ENCODE measurements at places on chromosomes 5 and 9.
A peak's percentile ranks its signal among the peaks of the same experiment; 100 is the strongest.

DNA sequence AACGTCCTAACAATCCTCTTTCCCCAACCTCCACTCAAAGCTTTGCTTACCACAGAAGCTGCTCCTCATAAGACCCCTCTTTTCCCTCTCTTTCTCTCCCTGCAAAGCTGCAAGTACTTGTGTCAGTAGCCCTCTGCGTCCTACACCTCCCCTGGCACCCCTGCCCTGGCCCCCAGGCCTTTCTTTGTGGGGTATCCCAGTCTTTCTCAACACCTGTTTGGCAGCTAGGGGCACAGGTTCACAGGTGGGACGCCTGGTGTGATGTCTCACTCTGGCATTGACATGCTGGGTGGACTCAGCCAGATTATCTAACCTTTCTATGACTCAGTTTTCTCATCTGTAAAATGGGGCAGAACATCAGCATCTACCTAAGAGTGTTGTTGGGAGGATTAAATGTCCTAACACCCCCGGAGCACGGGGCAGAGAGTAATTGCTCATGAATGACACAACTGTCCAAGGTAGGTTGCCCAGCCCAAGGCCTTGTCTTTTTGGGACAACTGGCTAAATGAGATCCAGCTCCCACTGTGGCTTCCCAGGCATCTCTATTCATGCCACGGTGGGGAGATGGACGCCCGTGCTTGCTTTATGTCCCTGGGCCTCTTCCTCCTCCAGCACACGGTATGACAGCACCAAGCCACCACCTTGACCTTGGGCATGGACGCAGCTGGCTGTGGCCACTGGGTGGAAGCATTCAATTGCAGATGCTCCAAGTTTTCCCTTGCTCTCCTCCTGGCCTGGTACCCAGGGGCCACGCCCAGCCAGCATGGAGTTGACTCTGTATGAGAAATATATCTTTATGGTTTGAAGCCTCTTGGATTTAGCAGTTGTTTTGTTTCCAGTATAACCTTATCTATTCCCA, 190.4 kb downstream of the RGS3 start:
- DNase-seq, result no peak

GRCh38 chr5:111779260-111779921, 22.4 kb upstream of the NREP start:
- no peak for DNase-seq

DNA sequence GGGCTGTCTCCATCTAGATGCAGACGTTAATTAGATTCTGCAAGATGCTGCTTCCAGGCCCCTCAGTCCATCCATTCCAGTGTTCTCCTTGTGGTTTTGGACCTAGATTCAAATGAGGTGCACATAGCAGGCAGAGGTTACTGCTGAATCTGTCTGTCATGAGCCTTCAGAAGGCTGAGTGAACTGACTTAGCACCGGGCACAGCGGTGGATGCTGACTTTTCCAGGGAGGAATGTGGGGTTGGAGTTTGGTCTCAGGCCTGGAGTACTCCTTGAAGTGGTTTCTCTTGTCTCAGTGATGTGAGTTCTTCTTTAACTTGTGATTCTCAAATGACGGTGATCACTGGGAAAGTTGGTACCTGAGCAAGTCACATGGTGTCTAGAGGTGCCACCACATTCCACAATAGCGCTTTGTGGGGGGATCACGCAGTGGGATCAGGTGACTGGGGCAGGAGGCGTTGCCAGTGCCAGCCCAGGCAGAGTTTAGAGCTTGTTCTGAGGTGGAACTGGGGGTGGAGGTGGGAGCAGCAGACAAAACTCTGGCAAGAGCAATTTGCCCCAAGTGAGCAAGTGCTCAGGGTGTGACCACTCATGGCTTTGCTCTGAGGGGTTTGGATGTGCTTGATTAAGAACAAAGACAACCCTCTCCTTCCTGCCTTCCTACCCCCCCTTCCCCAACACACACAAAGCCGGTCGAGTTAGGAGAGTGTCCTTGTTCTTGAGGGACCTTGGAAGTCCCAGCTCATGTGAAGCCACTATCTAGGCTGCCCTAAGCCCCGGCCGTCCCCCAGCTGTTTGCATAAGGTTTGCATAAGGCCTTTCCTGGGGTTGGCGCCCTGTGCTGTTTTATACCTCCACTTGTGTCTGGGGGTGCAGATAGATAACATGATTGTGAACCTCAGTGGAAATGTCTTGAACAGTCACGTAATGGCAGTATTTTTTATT, 25.1 kb downstream of the JADE2 start:
- DNase-seq, result no peak

DNA sequence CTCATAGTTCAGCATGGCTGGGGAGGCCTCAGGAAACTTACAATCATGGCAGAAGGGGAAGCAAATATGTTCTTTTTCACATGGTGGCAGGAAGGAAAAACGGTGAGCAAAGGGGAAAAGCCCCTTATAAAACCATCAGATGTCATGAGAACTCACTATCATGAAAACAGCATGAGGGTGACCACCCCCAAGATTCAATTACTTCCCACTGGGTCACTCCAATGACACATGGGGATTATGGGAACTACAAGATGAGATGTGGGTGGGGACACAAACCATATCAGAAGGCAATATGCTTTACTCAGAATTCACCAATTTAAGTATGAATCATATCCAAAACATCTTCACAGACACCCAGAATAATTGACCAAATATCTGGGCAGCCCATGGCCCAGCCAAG, 19.7 kb downstream of the MAT2B start:
- DNase-seq, result no peak

DNA sequence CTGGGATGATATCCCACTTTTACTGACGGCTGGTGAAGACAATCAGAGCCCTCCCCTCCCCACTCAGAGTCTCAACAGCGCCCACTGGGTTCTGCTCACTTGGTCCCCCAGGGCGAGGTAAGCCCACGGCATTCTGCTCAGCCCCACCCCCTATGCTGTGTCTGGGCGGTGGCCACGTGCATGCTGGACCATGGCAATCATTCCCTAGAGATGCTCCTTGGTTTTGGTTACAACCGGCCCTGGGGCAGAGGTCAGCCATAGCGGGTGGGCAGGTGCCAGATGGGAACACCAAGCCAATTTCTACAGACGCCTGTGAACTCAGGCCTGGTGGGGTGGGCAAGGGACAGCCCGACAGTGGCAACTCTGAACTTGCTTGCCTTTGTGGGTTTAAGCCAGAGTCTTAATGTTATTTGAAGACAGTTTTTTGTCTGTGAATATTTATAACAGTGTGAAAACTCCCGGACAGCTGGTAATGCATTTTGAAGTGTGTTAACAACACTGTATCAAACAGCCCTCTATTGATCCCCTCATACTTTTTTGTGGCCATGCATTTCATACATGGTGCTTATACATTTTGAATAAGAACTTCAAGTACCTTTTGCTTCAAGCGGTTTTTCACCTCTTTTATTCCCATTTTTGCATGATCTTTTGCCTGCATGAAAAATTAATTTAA, 94.2 kb downstream of the CRB2 start:
- peak; percentile 66 for DNase-seq

GRCh38 chr5:149581931-149582768, 852 bp downstream of the ARHGEF37 start:
- DNase-seq, result no peak

GRCh38 chr5:134524826-134525682, at the start of gene JADE2:
JADE2 (plus strand) TSS chr5:134525670; CDS start chr5:134535858, 10,188 bp downstream.
- peak; percentile 90 for DNase-seq

- DNase-seq, result peak; percentile 36
Observed at GRCh38 chr5:172082180-172082579, 75.7 kb upstream of the FBXW11 start.

DNA sequence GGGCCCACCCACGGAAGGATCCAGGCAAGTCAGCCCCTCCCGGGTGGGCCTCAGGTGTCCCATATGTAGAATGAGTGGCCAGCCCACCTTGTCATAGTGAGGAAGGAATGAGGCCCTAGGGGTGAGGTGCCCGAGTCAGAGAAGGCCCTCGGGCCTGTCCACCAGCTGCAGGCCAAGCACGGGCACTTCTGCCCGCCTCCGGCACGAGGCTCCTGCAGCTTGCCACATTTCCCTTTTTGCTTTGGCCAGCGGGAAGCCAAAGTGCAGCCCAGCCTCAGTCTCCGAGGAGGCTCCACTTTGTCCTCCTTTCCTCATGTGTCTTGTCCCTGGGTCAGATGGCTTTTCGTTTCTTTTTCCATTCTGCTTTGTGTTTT, 72.9 kb downstream of the PSMB7 start:
- no peak for DNase-seq

DNA sequence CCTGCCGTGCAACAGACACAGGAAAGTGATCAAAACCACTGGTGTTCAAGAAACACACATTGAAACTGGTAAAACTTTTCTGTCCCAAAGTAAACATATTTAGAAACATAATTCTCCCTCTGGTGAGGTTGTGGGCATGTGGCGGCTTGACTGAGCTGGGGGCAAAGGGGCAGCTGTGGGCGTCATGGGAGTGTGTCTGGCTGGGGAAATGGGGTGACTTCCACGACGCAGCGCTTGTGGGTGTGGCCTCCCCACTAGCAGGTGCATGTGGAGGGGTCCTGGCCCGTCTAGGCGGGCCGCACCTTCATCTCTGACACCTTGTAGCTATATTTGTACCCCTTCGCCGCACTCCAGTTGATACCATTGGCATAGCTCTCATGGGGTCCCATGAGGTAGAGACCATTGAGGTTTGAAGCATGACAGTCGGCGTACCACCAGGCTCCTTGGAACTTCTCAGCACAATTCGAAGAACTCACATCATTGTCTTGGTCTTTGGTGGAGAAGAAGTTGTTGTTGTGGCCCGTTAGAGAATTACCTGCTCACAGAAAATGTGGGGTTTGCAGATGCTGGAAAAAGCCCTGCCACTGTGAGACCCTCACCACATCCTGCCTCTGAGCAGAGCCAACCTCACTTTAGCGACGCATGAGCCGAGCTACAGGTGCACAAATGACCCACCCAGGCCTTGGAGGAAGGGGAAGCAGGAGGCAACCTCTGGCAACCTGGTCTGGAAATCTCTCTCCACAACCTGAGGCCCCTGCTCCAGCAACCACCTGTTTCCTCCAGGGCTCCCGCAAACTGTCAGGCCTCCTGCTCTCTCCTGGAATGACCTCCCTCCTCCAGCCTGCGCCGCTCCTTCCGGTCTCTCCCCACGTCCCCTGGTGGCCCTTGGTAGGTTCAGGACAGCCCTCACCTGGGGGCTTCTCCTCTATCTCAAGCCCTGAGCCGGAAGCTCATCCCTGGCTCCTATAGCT, 7.9 kb downstream of the FCN1 start:
- peak; percentile 55 for DNase-seq

DNA sequence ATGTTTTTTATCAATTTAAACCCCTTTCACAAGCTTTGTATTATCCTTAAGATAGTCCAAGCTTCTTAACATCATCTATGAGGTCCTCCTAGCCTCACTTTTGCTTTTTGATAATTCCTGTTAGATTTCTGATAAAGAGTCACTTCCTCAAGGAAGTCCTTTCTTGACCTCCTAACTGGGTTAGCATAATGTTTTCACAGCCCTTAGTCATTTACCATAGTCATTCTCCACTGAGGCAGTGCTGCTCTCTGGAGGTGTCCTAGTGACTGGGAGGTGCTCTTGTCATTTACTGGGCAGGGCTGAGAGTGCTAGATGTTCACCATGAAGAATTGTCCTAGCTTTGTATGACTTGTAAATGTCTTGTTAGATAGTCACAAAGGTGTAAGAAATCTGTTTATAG, 26.4 kb downstream of the TNPO1 start:
- no peak for DNase-seq

DNA sequence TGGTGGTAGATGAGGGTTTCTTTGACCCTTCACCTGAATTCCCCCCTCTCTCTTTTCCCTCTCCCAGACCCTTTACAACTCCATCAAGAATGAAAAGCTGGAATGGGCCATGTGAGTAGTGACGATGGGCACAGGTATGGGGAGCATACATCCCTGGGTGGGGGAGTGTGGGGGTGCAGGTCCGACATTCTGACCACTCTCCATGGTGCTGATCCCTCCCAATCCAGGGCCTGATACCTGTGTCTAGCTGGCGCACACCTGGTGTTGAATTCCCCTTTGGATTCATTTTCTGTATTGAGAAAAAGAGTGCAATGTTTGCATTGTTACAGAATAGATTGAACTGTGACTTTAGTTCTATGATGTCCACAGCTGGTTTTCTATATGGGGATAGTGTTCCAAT, 40.0 kb downstream of the PSD2 start:
- DNase-seq, result no peak

DNA sequence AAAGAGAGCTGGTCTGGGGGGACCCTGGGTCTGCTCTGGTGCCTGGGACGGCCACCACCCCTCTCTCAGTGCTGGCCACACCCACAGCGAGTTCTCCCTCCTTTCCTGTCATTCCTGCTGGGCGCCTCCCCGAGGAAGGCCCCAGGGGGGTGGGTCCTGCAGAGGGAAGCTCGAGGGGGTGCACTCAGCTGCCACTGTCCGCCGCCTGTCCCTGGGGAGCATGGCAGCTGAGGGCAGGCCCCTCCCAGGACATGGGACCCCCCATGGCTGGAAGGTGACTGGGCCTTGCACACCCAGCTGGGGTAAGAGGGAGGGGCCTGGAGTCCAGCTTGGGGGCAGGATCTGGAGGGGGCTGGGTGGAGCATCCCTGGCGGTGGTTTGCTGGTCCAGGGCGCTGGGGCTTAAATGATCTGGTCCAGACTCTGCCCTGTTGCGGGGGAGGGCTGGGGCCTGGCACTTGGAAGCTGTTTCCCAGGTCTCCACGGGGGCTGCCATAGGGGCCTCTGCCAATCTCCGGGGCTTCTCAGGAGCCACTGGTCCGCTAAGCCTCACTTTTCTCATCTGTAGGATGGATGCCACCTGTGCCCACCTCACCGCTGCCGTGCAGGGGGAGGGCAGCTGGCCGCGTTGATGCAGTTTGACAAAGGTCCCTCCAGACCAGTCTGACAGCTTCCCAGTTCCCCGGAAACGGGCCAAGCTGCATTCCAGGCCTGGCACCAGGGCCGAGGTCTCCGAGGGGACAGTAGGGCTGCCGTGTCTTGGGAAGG, 6.0 kb upstream of the SLC2A6 start:
- DNase-seq, result no peak

DNA sequence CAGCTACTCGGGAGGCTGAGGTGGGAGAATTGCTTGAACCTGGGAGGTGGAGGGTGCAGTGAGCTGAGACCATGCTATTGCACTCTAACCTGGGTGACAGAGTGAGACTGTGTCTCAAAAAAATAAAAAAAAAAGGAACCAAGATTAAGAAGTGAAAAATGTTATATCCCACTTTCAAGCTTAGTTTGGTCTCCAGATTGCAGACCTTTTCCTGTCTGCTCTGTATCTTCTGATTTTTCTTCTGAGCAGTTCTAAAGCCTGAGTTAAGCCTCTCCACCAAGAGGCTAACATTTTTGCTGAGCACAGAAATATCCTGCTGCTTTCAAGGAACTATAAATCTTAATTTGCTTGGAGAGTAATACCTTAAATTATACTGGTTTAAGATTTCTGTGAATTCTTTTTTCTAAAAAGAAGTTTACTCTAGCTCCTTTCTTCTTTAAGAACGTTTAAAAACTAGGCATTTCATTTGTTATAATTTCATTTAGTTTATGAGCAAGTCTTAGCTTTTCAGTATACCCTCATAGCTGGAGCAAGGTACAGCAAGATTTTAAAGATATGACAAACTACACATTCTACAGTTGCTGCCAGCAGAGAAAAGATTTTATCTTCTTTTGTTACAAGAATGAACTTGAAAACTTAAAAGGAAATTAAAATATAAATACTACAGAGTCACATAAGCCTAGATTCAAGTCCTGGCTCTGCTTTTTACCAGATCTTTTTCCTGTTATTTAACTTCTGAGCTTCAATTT, 55.0 kb downstream of the GARNL3 start:
- DNase-seq, result no peak

GRCh38 chr9:33106827-33107621, 30.6 kb upstream of the SMU1 start:
- DNase-seq, result no peak

- no peak for DNase-seq
Observed at GRCh38 chr5:97624886-97625285, 441.8 kb upstream of the RIOK2 start.

GRCh38 chr5:138054206-138054605, 21.3 kb upstream of the FAM13B start:
- DNase-seq, result no peak
